ENCODE measurements at places on chromosomes 5 and 9. TPM values are rescaled to one million over a fixed set of nuclear protein-coding genes. Genes with fewer than 3 reads are reported as not detected.

Gene PCDHGB1
- total RNA-seq, result 1.8 TPM

Gene SPOUT1
- total RNA-seq, result 11.2 TPM

Gene MSX2
- total RNA-seq, result 7.0 TPM

Gene PRSS3
- total RNA-seq, result 8.0 TPM

Gene AHRR
- 55.8 TPM for total RNA-seq

Gene PALM2AKAP2
- total RNA-seq, result 66.4 TPM

Gene QRFP
- total RNA-seq, result not detected

Gene NTNG2
- total RNA-seq, result 1.1 TPM

Gene CCDC180
- total RNA-seq, result 0.88 TPM

Gene ATOX1
- 59.3 TPM for total RNA-seq

Gene DRD1
- total RNA-seq, result 0.44 TPM

Gene PCDHAC2
- 0.22 TPM for total RNA-seq

Gene ACSL6
- not detected for total RNA-seq

Gene GTF3C5
- total RNA-seq, result 46.2 TPM

Gene FSD1L
- total RNA-seq, result 9.7 TPM

Gene MSMP
- not detected for total RNA-seq

Gene LECT2
- total RNA-seq, result not detected

Gene PCDHB10
- 0.43 TPM for total RNA-seq

Gene ORM1
- not detected for total RNA-seq

Gene ANKRD31
- under 0.01 TPM for total RNA-seq

Data from placental pericyte (primary cell).